ENCODE measurements at places on chromosomes 6 and 20. TPM values are rescaled to one million over a fixed set of nuclear protein-coding genes. Genes with fewer than 3 reads are reported as not detected.

Gene PPIL6
- 0.61 TPM for total RNA-seq

Gene MOG
- total RNA-seq = 1.2 TPM

Gene CST2
- not detected for total RNA-seq

Gene MAK
- 0.21 TPM for total RNA-seq

Gene BMP2
- 1.2 TPM for total RNA-seq

Gene SYNGAP1
- 172 TPM for total RNA-seq
